HT-29 (cell line): ENCODE measurements at places on chromosomes 16 and 17.

DNA sequence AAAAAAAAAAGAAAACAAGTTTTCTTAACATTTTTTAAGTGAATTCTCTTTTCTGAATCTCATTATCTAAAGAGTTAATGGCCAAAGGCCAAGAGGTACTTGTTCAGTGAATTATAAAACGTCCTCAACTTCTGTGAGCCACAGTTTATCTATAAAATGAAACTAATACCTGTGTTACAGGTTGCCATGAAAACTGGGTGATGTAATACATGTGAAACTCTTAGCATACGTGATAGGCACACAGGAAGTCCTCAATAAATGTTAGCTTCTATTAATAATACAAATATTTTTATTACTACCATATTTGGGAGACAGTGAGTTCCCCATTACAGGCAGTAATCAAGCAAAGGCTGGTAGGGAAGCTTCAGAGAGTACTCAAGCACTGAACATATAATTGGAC, 13.5 kb upstream of the INPP5K start:
- DNase-seq, result no peak

GRCh38 chr16:72530434-72530833, 358.5 kb upstream of the PMFBP1 start:
- peak; percentile 26 for DNase-seq

DNA sequence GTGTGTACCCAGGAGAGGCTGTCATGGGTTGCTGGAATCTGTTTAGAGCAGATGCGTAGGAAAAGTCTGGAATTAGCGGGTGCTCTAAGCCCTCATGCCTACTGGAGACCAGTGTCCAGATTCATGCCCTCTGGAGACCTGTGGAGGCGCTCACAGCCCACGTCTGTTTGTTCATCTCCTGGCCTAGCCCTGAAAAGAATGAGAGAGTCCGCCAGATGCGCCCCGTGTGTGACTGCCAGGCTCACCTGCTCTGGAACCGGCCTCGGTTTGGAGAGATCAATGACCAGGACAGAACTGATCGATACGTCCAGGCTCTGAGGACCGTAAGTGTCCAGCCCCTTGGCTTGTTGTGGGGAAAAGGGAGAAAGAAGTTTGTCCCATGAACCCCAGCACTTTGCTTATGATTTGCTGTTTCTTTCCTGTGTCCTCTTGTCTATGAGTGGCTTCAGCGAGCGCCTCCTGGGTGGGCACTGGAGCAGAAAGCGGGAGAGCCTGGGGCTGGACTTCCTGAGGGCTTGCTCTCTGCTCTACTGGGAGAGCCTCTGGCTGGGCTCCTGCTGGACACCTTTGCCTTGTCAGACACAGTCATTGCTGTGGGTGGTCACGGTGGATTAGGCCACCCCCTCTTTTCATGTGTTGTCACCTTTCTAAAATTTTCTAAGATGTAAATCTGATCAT, 35.3 kb downstream of the PRMT7 start:
- no peak for DNase-seq

GRCh38 chr16:66902648-66903543, 15.8 kb downstream of the CDH16 start:
- DNase-seq, result no peak

DNA sequence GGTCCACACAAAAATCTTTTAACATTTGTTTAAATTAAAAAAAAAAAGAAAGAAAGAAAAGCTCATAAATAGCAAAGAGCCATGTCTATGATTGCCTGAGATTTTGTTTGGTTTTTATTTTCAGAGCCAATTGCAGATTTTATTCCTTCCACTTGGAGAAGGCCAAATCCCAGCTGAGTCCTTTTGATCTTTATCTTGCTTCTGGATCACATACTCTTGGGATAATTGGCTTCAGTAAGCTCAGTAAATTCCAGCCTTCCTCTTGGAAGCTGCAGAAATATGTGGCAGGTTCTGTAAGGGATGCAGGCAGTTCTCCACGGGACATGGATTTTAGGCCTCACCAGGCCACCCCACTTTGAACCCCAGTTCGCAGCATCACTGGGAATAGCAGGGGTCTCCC, 63.3 kb upstream of the TMC5 start:
- no peak for DNase-seq

GRCh38 chr17:80913928-80914821, 77.5 kb upstream of the CHMP6 start:
- DNase-seq, result no peak

- DNase-seq, result no peak
Measured at GRCh38 chr16:606656-607307, 16.9 kb downstream of the RAB40C start.

GRCh38 chr17:18978655-18979054, 25.9 kb downstream of the FAM83G start:
- no peak for DNase-seq

GRCh38 chr17:35578197-35578928, at the start of gene PEX12:
Gene PEX12, minus strand, starts transcription at chr17:35578571. Its CDS starts 550 bp downstream, at chr17:35578021.
- DNase-seq, result peak; percentile 97

- no peak for DNase-seq
Measured at GRCh38 chr16:68117884-68118283, 32.7 kb downstream of the NFATC3 start.

- DNase-seq, result peak; percentile 22
Measured at GRCh38 chr16:24729951-24730815, 732 bp downstream of the TNRC6A start.

GRCh38 chr16:79278506-79278905, 322.0 kb downstream of the MAF start:
- DNase-seq, result no peak

DNA sequence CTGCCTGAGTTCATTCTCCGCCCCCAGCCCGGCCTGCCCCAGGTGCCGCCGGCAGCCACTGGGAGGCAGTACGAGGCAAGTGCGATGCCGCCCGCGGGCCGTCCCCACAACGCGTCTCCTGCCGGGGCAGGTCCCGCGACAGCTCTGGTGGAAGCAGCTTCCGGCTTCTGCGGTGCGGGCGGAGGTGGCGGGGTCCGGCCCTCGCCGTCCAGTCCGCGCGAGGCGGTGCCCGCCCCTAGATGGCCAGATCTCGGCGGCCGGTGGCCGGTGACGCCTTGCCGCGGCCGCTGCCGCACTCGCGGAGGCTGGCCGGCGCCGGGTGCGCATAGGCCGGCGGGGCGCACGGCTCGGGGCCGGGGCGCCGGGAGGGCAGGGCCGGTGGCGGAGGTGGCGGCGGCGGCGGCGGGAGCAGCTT, 1.8 kb downstream of the GJD3 start:
- DNase-seq, result peak; percentile 79
